NCI-H2107 (cell line): ENCODE measurements at places on chromosomes 1 and 21.

- no peak for DNase-seq
Measured at GRCh38 chr1:183926983-183927382, 110.5 kb downstream of the COLGALT2 start.

DNA sequence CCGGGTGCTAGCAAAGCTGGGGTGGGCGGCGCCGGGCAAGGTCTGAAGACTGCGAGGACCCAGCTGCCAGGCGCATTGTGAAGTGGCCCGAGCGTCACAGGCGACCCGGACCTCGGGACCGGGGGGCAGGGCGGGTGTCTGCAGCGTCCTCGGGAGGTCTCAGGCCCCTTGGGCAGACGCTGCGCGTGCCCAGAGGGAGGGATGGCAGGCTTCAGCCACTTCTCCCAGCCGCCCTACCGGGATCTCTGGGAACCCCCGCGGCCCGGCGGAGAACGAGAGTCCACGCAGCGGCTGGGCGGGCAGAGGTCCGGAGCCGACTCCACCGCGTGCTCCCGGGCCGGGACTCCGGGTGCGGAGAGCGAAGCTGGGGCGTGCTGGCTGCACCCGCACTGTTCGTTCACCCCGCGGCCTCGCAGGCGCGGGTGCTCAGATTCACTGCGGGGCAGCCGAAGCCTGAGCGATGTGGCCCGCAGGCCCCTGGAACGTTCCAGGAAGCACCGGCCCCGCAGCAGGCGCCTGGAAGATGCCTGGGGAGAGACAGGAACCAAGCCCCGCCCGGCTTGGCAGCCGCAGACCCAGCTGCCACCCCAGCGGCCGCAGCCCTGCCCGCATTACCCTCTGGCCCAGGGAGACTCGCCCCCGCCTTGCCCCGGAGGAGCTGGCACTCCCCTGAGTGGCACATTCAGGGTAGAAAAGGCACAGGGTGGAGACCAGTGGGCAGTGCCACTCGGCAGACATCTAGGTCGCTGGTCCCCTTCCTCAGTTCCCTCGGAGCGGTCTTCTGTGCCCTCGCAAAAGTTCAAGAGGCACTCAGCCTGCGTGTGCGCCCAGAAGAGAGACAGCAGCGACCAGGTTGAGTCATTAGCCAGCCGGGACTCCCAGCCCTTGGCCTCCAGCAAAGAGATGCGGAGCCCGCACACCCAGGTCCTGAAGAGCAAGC, at the start of gene CCDC185:
CCDC185 (plus strand) TSS at position 141 of the 940 bp plus-strand sequence; CDS start at position 202, 61 bp downstream.
- no peak for DNase-seq

DNA sequence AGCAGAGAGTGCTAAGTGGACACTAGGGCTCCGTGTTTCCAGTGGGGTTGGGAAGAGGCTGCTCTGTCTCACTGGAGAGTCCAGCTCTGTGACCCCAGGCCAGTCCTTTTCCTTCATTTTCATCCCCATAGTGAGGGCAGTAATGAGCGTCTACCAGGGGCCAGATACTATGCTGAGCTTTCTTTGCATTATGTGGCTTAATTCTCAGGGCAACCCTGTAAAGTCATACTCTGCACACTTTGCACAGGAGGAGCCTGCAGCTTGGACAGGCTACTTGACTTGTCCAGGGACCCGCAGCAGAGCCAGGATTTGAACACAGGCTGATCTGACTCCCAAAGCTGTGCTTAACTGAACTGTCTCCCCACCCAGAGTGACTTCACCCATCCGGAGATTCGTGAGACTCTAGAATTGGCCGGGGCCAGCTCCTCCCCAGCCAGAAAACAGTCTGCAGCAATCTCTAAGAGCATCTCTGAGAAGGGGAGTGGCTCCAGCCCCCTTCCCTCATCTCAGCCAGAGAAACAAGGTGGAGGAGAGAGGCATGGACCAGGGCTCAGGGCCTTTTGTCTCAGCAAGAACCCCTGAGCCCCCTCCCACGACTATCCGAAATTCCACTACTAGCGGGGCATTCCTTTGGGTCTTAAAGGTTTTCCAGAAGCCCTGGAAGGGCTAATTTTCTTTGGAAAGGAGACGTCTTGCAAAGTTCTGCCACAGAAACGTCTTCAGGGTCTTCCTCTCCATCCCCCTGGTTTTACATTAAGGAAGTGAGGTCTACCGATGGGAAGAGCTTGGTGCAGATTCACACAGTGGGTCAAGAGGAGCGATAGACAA, 866 bp upstream of the FNDC5 start:
- no peak for DNase-seq

- no peak for DNase-seq
Measured at GRCh38 chr1:84163123-84163931, 19.3 kb downstream of the PRKACB start.

- peak; percentile 29 for DNase-seq
Measured at GRCh38 chr21:44846485-44847260, 26.8 kb downstream of the PTTG1IP start.
